Immature natural killer cell (primary cell): ENCODE measurements at places on chromosomes 7 and 10. TPM values are rescaled to one million over a fixed set of nuclear protein-coding genes. Genes with fewer than 3 reads are reported as not detected.

DNA sequence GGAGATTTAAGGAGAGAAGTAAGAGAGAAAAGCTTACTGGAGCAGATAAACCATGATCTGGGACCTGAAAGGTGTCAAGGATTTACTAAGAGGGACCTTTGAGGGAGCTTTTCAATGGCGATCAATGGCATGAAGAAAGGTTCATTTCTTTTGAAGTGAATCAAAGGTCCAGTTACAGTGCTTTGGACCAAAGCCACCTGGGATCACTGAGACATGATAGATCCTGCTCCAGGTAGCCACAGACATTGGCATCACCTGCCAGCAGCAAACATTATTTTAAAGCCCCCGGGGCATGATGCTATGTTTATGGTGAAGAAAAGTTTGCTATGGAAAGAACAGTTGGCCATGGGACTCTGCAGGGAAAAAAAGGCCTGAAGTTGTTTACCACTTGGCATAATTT, 109.4 kb downstream of the SLC25A13 start:
- no peak overlapping the region for H3K27ac ChIP-seq
- no peak for DNase-seq
- H3K36me3 ChIP-seq, result no peaks in the 10 kb centered on the region
- H3K4me1 ChIP-seq, result no peaks in the 10 kb centered on the region
- H3K27me3 ChIP-seq, result no peaks in the 10 kb centered on the region
- no peak overlapping the region for H3K4me3 ChIP-seq

GRCh38 chr7:88205179-88205578, 14.7 kb downstream of the SRI start:
- no peak overlapping the region for H3K4me3 ChIP-seq
- H3K36me3 ChIP-seq, result peaks cover 33% of the 10 kb centered on the region
- DNase-seq, result no peak
- H3K27ac ChIP-seq, result no peak overlapping the region

GRCh38 chr7:128849804-128850490, 12.7 kb upstream of the ATP6V1F start:
- no peak overlapping the region for H3K4me3 ChIP-seq
- H3K36me3 ChIP-seq, result no peaks in the 10 kb centered on the region
- H3K4me1 ChIP-seq, result no peaks in the 10 kb centered on the region
- H3K27ac ChIP-seq, result no peak overlapping the region
- DNase-seq, result no peak

- no peaks in the 10 kb centered on the region for H3K27me3 ChIP-seq
- H3K4me3 ChIP-seq, result no peak overlapping the region
- H3K27ac ChIP-seq, result no peak overlapping the region
- no peak for DNase-seq
- H3K36me3 ChIP-seq, result peaks cover 21% of the 10 kb centered on the region
These were observed 177.7 kb downstream of the CHCHD3 start for GRCh38 chr7:132904209-132904608.

- peaks cover 1% of the 10 kb centered on the region for H3K27me3 ChIP-seq
- no peaks in the 10 kb centered on the region for H3K36me3 ChIP-seq
These were observed 396.5 kb downstream of the TCERG1L start for GRCh38 chr10:130915065-130915464.

GRCh38 chr10:63133821-63134557, 861 bp downstream of the NRBF2 start:
- DNase-seq, result no peak
- H3K36me3 ChIP-seq, result no peaks in the 10 kb centered on the region
- H3K27ac ChIP-seq, result peak overlapping the region; percentile 91
- H3K27me3 ChIP-seq, result peaks cover 3% of the 10 kb centered on the region
- H3K4me1 ChIP-seq, result peaks cover 52% of the 10 kb centered on the region

DNA sequence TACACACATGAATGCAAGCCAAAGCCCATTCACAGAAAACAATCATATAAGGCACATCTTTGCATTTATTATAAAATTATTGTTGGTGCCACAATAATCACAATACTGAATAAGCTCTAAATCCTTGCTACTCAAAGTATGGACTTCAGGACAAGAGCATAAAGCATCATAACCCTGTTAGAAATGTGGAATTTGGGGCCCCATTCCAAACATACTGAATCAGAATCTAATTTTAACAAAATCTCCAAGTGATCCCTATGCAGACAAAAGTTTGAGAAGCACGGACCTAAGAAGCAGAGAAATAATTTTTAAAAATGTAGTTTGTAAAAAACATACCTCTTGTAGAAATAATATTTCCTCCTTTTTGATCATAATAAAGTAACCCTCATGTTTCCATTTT, 199.2 kb downstream of the IMMP2L start:
- H3K36me3 ChIP-seq, result no peaks in the 10 kb centered on the region
- DNase-seq, result no peak
- H3K27me3 ChIP-seq, result no peaks in the 10 kb centered on the region
- no peak overlapping the region for H3K27ac ChIP-seq

GRCh38 chr7:7720193-7720592, 1.8 kb upstream of the RPA3 start:
- no peaks in the 10 kb centered on the region for H3K27me3 ChIP-seq
- no peaks in the 10 kb centered on the region for H3K36me3 ChIP-seq
- no peak for DNase-seq
- H3K27ac ChIP-seq, result no peak overlapping the region
- no peak overlapping the region for H3K4me3 ChIP-seq

DNA sequence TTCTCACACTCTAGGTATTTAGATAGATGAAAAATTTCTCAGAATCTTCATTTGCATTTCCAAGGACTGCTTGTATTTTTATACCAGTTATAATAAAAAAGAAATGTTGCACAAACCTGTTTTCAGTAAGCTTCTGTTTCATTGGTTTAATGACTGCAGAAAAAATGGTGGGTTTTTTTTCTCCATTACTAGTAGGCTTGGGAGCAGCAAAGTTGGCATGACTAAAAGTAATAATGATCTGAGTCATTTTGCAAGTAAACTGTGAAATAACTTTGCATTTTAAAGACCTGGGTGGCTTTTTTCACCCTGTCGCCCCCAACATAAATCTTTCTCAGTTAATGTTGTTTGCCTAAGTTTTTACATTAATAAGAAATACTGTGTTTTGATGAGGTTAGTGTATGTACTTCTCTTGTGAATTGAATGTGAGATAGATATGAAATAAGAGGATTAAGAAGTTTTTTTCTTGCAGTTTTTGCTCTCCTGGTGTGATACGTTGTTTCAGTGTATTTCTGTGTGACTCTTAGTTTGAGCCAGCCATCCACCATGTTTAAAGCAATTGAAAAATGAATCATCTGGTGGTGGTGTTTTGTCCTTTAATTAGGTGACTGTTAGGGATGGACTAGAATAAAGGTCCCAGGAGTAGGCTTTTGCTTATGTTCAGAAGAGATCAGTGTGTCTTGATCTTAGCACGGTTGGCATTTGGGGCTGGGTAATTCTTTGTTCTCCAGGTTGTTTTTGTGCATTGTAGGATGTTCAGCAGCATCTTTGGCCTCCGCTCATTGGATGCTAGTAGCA, 1.8 kb downstream of the GNAI1 start:
- peaks cover 14% of the 10 kb centered on the region for H3K4me1 ChIP-seq
- H3K36me3 ChIP-seq, result no peaks in the 10 kb centered on the region
- H3K27me3 ChIP-seq, result peaks cover 18% of the 10 kb centered on the region
- H3K27ac ChIP-seq, result no peak overlapping the region

REEP3 gene
- polyA plus RNA-seq, result 8.2 TPM

MYO1G gene
- polyA plus RNA-seq, result 261 TPM

CALML3 gene
- not detected for polyA plus RNA-seq

VPS50 gene
- 9.0 TPM for polyA plus RNA-seq

MEIG1 gene
- 1.5 TPM for polyA plus RNA-seq
